ENCODE measurements at places on chromosomes 6 and 20.

- DNase-seq: no peak
These were observed 88.6 kb downstream of the FNDC1 start for GRCh38 chr6:159257846-159258245.

DNA sequence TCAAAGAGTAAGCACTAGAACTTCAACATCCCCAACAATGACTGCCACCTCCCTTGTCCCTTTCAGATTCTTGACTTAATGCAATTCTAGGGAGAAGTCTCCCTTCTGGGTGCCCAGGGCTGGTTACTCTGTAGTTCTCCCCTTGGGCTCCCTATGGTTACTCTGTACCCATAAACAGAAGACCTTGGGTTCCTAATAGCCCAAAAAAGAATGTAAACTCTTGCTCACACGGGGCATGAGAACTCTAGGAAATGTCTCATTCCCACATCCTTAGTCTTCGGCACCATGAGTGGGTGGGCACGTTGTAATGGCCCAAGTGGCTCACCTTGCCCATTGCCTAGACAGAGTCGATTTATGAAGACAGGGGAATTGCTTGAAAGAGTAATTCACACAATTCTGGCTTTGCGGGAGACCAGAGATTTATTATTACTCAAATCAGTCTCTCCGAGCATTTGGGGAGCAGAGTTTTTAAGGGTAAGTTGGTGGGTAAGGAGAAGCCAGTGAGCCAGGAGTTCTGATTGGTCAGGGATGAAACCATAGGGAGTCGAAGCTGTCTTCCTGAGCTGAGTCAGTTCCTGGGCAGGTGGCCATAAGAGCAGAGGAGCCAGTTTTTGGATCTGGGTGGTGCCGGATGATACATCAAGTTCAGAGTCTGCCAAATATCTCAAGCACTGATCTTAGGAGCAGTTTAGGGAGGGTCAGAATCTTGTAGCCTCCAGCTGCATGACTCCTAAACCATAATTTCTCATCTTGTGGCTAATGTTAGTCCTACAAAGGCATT is 61.2 kb upstream of the SIRPG start:
- DNase-seq: no peak

DNA sequence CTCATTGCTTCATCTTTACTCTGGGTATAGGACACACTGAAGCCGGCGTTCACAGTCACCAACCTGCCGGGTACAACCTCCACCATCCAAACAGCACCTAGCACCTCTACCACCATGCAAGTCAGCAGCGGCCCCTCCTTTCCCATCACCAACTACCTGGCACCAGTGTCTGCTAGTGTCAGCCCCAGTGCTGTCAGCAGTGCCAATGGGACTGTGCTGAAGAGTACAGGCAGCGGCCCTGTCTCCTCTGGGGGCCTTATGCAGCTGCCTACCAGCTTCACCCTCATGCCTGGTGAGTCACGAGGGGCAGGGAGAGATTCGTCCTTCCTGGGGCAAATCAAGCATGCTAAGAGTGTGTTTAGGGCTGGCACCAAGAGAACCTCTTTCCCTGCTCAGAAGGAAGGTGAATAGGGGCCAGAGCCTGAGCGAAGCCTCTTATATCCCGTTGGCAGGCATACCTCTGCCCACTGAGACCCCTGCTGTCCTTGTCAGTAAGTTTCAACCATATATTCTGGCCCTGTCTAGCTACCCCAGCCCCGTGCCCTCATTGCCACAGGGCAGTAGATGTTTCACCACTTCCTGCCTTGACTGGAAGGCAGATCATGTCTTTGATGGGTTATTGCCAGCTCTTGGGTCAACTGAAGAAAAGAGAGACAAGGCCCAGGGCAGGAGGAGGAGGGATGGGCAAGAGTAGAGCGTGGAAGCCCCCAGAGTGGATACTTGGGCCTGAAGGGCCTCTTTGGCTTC is 4.8 kb downstream of the SRF start:
- no peak for DNase-seq

DNA sequence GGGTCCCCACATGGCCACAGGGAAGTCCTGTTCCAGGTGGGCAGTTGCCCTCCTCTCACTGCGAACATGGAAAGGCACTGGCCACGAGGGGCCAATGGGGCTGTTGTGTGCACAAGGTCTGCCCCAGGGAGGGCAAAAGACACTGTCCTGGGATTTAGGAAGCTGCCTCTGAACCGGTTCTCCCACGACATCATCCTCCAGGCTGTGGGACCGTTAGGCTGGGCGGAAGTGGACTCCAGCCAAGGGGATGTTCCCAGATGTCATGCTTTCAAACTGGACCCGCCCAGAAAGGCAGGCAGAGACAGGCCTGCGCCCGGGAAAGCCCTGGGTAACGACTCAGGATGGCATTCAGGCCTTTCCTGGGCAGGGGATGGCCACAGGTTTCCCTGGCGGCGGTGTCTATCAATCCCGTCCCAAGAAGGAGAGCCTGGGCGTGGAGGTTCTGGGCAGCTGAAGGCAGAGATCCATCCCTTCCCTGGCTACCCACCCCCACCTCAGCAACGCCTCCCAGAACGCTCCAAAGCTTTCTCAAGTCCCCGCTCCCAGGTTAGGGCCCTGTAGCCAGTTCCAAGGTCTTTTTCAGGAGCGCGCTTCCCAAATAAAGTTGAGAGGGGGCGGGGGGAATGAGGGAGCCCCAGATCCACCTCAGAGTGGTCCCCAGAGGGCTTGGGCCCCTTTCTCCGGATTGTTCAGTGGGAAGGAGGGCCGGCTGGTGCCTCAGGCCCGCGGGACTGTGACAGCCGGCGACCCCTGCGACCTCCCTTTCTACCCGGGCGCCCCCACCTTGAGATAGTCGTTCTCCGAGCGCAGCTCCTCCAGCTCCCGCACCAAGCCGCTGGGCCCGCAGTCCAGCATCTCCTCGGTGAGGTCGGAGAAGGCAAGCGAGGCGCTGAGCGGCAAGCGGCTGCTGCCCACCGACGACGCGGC is 13.8 kb upstream of the TLDC2 start:
- no peak for DNase-seq

DNA sequence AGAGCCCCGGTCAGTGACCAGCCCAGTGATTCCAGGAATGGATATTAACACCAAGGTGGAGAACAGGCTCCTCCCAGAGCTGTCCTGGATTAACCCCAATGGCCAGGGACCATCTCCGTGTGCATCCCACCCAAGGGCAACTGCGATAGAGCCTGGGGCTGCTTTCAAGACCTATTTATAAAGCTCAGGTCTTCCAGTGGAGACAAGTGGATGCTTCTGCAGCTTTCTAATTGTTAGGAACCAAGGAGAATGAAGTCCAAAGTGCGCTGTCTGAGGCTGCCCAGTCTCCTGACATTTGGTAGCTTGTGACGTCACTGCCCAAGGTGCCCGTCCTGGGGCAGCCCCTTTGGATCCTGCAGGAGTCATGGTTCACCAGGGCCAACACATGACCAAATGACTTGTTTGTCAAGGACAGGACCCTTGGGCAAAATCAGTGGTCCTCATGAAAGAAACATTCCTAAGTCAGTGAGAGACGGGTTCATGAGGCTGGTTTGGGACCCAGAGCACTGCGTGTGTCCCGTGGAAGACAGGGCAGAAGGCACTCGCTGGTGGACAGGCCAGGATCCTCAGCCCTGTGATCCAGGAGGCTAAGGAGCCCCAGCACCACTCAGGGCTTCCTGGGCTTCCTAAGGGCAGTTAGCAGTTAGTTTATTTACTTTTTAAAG is 174.9 kb downstream of the ANKRD60 start:
- no peak for DNase-seq

DNA sequence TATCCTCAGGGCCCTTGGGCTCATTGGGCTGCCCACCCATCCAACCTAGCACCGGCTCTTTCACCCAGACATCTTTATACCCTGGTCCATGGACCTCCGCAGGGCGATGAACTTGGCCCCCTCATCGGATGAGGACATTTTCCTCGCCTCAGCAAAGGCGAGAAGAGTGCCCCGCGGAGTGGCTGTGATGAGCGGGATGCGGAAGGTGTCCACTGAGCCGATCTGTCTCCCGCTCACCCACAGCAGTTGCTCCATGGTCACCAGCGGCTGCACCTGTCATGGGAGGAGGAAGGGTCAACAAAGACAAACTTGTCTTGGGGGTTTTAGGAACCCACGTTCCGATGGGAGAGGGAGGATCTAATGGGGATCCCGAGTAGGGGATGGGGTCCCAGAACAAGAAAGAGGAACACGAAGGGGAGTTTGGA is 690 bp downstream of the NEU1 start:
- no peak for DNase-seq

DNA sequence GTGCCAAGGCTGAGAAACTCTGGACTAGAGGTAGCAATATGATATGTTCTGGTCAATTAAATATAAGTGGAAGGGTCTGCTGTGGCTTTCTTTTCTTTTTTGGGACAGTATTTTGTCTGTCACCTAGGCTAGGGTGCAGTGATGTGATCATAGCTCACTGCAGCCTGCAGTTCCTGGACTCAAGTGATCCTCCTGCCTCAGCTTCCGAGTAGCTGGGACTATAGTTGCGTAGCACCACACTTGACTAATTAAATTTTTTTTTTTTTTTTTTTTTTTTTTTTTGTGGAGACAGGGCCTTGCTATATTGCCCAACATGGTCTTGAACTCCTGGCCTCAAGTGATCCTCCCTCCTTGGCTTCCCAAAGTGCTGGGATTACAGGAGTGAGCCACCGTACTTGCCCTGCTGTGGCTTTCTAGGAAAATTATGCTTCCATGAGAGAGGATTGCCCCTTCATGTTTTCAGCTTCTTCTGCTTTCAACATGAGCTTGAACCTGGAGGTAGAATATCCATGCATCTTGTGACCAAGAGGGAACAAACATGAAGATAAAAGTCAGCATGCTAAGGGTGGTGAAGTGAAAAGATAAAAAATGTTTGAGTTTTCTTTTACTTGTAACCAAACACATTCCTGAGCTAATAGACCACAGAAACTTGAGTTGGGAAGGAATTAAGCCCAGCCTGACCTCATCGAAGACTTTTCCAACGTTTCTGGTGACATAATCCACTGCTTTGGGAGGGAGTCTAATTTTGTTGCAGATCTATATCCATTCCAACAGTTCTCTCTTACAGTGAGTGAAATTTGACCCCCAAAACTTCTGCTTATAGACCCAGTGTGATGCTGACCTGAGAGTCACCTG is 75.1 kb downstream of the CARMIL1 start:
- no peak for DNase-seq

GRCh38 chr6:72559555-72559954 is 62.3 kb upstream of the KCNQ5 start:
- no peak for DNase-seq

Data from stimulated activated CD4-positive, alpha-beta T cell treated with anti-CD3 and anti-CD28 coated beads, Interleukin-2, amount 100 ng/mL, for 4 hours (primary cell).